HFFc6 (cell line): ENCODE measurements at places on chromosomes 2 and 18. TPM values are rescaled to one million over a fixed set of nuclear protein-coding genes. Genes with fewer than 3 reads are reported as not detected.

- no peak for DNase-seq
Observed at GRCh38 chr18:48821251-48821590, 129.5 kb downstream of the SMAD7 start.

GRCh38 chr18:43797347-43797746, 520.1 kb upstream of the SYT4 start:
- no peak for DNase-seq

GRCh38 chr2:44529448-44529847, 167.7 kb downstream of the CAMKMT start:
- DNase-seq = no peak

DNA sequence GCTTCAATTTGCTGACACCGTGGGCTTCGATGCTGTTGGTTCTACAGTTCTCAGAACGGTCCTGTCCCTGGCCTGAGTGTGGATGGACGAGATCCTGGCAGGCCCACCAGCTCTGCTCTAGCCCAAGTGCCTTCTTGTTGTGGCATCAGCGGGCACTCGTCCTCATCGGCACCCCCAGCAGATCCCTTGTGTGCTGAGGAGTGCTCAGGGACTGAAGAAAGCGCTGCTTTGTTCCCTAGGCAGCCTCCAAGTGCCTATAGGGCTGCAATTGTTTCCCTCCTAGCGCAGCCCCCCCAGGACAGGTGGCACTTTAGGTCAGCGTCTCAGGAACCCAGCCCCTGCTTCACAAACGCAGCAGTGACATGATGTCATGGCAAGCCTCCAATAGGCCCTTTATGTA, 217.7 kb downstream of the AGAP1 start:
- no peak for DNase-seq

DNA sequence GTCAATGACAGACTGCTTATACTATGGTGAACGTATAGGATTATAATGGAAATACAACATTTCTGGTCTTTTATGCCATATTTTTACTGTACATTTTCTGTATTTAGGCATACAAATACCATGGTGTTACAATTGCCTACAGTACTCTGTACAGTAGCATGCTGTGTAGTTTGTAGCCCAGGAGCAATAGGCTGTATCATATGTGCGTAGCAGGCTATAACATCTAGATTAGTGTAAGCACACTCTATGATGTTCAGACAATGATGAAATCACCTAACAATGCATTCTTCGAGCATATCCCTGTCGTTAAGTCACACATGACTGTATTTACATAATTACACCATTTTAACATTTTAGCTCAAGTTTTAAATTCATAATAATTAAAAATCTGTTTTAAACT, 556.6 kb upstream of the ZNF804A start:
- no peak for DNase-seq

- peak; percentile 51 for DNase-seq
Observed at GRCh38 chr2:85678794-85679672, 11.0 kb upstream of the SFTPB start.

- DNase-seq = peak; percentile 74
Observed at GRCh38 chr2:224847961-224848850, 132.0 kb upstream of the CCDC195 start.

DNA sequence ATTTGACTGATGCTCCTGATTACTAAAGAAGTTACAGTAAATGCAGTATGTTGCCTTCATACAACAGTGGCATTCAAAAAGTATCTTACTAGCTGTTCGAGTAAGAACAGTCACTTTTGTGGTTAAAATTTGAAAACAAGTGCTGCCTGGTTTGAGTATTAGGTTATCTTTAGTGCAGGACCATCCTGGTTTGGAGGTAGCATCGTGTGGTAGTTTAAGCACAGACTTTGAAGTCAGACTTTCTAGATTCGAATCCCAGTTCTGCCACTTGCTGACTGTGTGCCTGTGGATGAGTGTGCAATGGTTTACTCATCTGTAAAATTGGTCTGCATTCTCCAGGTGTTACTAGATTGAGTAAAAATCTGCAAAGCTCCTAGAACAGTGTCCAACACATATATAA, 96.8 kb downstream of the SGPP2 start:
- DNase-seq = no peak

- DNase-seq = peak; percentile 16
Observed at GRCh38 chr2:11248-11941, 34.9 kb downstream of the FAM110C start.

DNA sequence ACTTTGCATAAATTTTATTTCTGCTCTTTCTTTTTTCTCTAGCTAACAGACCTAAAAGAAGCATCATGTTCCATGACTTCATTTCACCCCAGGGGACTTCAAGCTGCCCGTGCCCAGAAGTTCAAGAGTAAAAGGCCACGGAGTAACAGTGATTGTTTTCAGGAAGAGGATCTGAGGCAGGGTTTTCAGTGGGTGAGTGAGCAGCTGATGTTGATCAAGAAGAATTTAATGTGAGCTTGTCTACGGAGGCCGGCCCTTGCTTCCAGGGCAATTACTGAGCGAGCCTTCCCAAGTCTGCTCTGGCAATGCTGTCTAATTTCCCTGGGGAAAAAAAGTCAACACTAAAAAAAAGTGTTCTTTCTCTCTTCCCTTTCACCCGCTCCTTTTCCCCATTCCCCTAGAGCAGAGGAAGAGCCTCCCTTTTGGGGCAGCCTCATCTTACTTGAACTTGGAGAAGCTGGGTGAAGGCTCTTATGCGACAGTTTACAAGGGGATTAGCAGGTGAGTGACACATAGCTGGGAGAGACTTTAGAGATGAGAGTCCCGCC, 1.2 kb downstream of the CDK15 start:
- peak; percentile 43 for DNase-seq

- DNase-seq = no peak
Observed at GRCh38 chr2:113977060-113977659, 87.3 kb downstream of the ACTR3 start.

- DNase-seq = no peak
Observed at GRCh38 chr18:48813833-48814489, 136.8 kb downstream of the SMAD7 start.

GRCh38 chr18:77069931-77070330, 62.7 kb downstream of the MBP start:
- DNase-seq = no peak

- DNase-seq = no peak
Observed at GRCh38 chr2:23346029-23346428, 39.0 kb upstream of the KLHL29 start.

GRCh38 chr2:66854298-66854697, 419.4 kb downstream of the MEIS1 start:
- DNase-seq = no peak

DNA sequence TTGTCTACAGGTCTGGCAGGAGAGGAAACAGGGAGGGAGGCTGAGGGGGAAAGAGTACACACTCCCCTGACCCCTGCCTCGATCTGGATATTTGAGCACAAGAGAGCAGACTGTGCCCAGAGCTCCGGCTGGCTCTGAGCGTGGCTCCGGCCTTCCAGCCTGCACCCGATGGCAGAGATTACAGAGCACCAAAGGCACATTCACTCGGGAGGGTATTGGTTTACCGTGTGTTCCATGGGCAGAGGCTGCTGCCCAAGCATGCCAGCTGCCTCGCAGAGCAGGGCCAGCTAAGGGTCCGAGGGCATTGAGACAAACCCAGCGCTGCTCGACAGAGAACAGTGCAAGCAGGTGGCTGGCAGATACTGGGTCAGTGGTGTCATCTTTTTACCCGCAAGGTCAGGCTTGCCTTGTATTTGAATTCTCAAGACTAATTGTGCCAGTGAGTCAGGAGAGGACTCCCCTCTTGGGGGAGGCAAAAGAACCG, 132.2 kb downstream of the TNS1 start:
- no peak for DNase-seq

- no peak for DNase-seq
Observed at GRCh38 chr2:105635564-105635963, 109.1 kb upstream of the NCK2 start.

DNA sequence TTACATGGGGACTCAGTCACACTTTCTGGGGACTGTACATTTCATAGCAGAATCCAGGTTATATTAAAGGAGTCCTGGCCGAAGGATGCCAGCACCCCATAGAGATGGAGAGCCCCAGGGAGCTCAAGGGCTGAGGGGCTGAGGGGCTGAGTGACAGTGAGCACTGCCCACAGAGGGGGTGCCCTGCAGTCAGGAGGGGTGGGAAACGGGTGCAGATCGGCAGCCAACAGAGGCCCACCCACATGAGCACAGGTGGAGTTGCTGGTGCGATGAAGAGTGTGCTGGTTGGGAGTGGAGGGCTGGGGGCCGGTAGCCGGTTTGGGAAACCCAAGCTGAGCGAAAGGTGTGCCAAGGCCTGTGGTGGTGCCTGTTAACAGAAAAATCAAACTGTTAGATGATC, 32.1 kb downstream of the TPRKB start:
- DNase-seq = no peak

DNA sequence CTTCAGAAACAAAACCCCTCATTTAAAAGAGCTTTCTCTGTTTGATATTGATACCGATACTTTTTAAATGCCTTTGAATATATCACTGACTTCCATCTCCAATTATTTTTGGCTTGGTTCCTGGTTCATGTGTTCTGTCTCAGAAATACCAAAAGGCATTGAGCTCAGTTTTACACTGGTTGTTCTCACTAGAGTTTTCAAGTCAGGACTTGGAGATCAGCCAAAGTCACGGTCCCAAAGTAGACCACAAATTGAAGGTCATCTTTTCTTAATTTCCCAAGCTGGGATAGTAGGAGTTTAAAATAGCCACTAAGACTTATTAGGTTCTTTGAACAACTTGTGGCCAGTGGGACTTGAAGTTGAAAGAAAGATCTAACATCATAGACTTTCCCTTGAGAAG, 24.2 kb downstream of the DHRS9 start:
- DNase-seq = no peak

- DNase-seq = no peak
Observed at GRCh38 chr18:49876536-49876935, 63.2 kb upstream of the ACAA2 start.

- DNase-seq = no peak
Observed at GRCh38 chr2:65164426-65164891, 34.6 kb upstream of the RAB1A start.

DNA sequence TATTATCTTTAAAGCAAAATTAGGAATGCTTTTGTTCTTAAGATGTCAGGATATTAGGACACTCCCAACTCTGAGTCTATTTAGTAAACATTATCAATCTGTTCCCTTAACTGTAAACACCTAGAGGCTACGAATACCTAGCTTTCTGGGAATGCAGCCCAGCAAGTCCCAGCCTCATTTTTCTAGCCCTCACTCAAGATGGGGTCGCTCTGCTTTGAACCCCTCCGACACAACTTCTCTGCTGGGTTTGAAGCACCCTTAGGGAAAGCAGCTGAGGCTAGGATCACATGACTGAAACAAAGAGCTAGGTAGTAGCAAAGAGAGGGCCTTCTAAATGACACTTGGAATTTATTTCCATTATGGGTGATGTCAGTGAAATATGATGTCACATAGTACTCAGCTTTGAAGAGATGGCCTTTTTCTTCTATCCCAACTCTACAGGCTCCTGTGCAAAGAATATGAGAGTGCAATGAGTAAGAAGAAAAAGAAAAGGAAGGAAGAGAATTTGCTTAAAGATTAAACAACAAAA, 114.7 kb downstream of the CSRNP3 start:
- DNase-seq = no peak

DNA sequence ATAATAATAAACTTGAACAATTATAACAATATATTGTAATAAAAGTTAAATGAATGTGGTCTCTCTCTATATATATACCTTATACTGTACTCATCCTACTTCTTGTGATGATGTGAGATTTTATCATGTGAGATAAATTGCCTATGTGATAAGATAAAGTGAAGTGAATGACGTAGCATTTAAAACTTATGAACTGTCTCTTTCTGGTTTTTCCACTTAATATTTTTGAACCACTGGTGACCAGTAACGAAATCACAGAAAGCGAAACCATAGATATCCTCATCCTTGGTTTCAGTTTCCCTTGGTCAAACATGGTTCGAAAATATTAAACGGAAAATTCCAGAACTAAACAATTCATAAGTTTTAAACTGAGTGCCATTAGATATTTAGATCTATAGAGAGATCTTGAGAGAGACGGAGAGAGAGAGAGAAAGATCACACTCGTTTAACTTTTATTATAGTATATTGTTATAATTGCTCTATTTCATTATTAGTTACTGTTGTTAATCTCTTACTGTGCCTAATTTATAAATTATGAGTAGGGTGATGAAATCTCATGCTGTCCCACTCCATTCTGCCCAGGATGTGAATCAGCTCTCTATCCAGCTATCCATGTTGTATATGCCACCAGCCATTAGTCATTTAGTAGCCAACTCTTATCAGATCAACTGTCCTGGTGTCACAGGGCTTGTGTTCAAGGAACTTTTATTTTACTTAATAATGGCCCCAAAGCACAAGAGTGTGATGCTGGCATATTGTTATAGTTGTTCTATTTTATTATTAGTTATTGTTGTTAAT, 156.8 kb downstream of the THADA start:
- peak; percentile 57 for DNase-seq

- DNase-seq = no peak
Observed at GRCh38 chr18:28248653-28249052, 71.7 kb upstream of the CDH2 start.

- DNase-seq = no peak
Observed at GRCh38 chr18:11874676-11875075, 23.5 kb downstream of the CHMP1B start.

GRCh38 chr2:48249025-48249424, 280.9 kb upstream of the STON1 start:
- peak; percentile 4 for DNase-seq

GRCh38 chr18:36025025-36025424, 42.3 kb downstream of the RPRD1A start:
- DNase-seq = peak; percentile 7

DNA sequence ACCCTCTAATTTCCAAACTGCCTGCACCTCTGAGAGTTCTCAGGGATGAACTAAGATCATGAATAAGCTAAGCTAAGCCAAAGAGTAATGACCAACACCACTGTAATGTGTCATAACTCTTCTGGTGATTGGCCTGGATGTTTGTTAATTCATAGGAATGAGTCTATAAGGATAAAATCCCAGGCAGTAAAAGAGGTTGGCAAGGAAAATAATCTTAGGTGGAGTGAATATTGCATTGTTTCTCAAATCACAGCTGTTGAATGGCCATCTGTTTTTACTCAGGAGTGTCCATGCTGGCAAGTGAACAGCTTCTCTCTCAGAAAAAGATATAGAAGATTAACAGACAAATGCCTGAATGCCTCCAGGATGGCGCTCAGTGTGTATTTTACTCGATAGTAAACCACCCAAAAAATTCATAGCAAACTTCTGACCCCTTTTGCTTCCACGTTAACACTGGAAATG, 60.8 kb upstream of the GLS start:
- DNase-seq = peak; percentile 77

- no peak for DNase-seq
Observed at GRCh38 chr2:231929961-231930592, 3.9 kb upstream of the NPPC start.

Gene ACVR2A
- total RNA-seq = 4.4 to 6.4 TPM (median 5.7 TPM) in 3 replicates

Gene MAB21L4
- total RNA-seq = not detected in 3 replicates

Gene ACSL3
- 81.8 and 119 TPM in 2 replicates for total RNA-seq

Gene OXER1
- total RNA-seq = not detected in 3 replicates

Gene SKA1
- 6.4 to 18.7 TPM (median 14.9 TPM) in 3 replicates for total RNA-seq

Gene SH3RF3
- total RNA-seq = 2.8 to 4.2 TPM (median 2.9 TPM) in 3 replicates

Gene VIT
- 3.0 to 10.2 TPM (median 5.3 TPM) in 3 replicates for total RNA-seq

Gene ITGA4
- total RNA-seq = 19.2 to 32.6 TPM (median 26.4 TPM) in 3 replicates

Gene CD8A
- total RNA-seq = not detected in 3 replicates

Gene SLC9A2
- not detected in 3 replicates for total RNA-seq

Gene NPHP1
- total RNA-seq = 5.4 to 6.4 TPM (median 5.7 TPM) in 3 replicates

Gene CFAP221
- not detected in 3 replicates for total RNA-seq

Gene MTLN
- total RNA-seq = 95.8 to 103 TPM (median 99.2 TPM) in 3 replicates

Gene ZNF521
- total RNA-seq = 1.2 to 7.0 TPM (median 3.9 TPM) in 3 replicates

Gene ALPG
- not detected in 3 replicates for total RNA-seq

Gene RTP5
- not detected in 3 replicates for total RNA-seq
